ENCODE measurements at places on chromosomes 7 and 10. TPM values are rescaled to one million over a fixed set of nuclear protein-coding genes. Genes with fewer than 3 reads are reported as not detected.

GRCh38 chr10:126538439-126539135 is 131.9 kb downstream of the C10orf90 start:
- no peak for DNase-seq

- no peak for DNase-seq
These were observed 966 bp downstream of the FBH1 start for GRCh38 chr10:5891009-5891408.

DNA sequence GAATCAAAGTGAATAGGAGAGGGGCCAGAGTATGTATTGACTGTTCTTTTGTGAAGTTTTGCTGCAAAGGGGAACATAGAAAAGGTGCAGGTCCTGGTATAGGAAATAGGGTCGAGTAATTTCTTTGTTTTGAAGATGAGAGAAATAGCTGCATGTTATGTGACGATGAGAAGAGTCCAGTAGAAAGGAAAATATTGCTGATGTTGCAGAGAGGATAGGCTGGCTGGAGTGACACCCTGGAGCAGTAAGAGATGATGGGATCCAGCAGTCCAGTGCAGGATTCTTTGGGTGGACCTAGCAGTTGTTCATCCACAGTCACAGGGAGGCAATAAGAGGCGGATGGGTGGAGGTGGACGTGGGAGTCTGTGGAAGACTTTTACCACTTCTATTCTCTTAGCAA is 2.1 kb upstream of the BMS1 start:
- DNase-seq = no peak

GRCh38 chr10:108653531-108653930 is 1269.8 kb downstream of the XPNPEP1 start:
- no peak for DNase-seq

DNA sequence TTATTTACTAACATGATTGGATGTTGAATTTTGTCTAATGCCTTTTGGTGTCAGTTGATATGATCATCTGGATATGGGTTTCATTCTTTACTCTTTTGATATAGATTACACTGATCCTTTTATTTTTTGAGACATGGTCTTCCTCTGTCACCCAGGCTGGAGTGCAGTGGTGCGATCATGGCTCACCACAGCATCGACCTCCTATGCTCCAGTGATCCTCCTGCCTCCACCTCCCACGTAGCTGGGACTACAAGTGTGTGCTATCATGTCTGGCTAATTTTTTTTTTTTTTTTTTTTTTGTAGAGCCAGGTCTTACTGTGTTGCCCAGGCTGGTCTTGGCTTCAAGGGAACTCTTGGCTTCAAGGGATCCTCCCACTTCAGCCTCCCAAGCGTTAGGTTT is 27.1 kb downstream of the BMS1 start:
- DNase-seq = no peak

Gene PDE6C
- not detected for total RNA-seq

Gene CPEB3
- total RNA-seq = 11.0 TPM

- DNase-seq = no peak
These were observed 227.6 kb downstream of the ANKRD7 start for GRCh38 chr7:118452128-118452527.

GRCh38 chr7:115672024-115672423 is 358.5 kb downstream of the TFEC start:
- no peak for DNase-seq

- DNase-seq = peak; percentile 80
These were observed 11.5 kb upstream of the SP8 start for GRCh38 chr7:20798081-20798693.

- no peak for DNase-seq
These were observed 886.7 kb upstream of the SORCS1 start for GRCh38 chr10:108051218-108051617.

Gene RARRES2
- 202 TPM for total RNA-seq

Gene PLOD3
- total RNA-seq = 72.9 TPM

DNA sequence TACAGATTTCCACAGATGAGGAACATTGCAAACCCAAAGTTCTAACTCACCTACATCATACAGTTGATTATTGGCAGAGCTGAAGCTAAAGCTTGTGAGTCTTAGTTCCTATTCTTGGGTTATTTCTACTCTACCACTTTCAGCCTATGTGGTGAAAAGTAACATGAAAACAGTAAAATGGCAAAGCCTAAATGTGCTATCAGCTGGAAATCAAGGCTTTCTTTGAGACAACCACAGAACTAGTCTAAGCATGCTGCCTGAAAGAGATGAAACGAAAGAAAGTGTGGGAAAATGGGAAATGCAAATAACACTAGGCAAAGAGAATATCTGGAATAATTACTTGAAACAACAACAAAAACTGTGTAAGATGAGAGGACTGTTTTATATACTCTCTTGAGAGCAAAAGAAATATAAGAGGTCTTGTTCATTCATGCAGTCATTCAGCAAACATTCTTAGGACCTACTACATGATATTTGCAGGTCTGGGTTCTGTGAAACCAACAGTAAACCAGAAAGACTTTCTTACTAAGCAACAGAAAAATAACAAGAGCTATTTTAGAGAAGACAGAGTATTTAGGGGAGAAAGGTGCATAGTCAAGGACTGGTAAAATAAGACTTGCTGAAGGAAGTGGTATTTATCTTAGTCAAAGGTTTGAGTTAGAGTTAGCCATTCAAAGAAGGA is 437.1 kb downstream of the HTR7 start:
- DNase-seq = no peak

- DNase-seq = no peak
These were observed 435.3 kb upstream of the IGFBP3 start for GRCh38 chr7:46356371-46356770.

Gene CYP2C19
- 1.5 TPM for total RNA-seq

Gene TMEM26
- 0.75 TPM for total RNA-seq

- no peak for DNase-seq
These were observed 282.5 kb upstream of the NRP1 start for GRCh38 chr10:33616956-33617355.

Gene CYP2C8
- total RNA-seq = 1.0 TPM

Gene VSTM4
- total RNA-seq = 13.8 TPM

DNA sequence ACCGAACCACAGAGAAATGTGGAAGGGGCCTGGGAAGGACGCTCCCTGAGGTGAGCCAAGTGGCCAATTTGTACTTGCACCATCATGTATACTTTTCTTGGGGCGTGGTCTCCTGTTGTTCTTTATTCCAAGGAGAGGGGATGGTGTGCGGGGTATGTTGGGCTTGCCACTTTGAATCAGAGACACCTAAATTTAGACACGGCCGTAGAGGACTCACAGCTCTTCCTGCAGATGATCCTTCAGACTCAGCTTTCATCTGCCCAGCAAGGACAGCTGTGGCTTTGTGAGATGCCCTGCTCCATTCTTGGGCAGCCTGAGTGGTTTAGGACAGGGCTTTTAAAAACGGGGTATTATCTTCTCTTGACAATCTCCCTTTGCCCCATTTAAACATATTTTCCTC is 473.2 kb downstream of the REEP3 start:
- DNase-seq = no peak

DNA sequence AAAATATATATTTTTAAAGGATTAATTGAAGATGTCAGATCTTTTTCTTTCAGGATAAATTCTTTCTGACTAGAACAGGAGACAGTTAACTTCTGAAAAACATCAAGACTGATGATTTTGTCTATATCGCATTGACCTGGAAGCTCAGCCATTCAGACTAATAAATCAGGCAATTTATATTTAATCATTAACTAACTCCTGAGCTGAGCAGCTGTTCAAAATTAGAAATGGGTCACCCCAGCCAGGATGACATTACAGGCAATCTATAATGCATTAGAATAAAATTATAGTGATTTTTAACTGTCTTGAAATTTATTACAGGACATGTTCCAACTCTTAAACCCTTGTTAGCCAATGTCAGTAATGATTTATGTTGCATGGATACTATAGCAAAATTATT is 139.9 kb downstream of the CDCA7L start:
- no peak for DNase-seq

DNA sequence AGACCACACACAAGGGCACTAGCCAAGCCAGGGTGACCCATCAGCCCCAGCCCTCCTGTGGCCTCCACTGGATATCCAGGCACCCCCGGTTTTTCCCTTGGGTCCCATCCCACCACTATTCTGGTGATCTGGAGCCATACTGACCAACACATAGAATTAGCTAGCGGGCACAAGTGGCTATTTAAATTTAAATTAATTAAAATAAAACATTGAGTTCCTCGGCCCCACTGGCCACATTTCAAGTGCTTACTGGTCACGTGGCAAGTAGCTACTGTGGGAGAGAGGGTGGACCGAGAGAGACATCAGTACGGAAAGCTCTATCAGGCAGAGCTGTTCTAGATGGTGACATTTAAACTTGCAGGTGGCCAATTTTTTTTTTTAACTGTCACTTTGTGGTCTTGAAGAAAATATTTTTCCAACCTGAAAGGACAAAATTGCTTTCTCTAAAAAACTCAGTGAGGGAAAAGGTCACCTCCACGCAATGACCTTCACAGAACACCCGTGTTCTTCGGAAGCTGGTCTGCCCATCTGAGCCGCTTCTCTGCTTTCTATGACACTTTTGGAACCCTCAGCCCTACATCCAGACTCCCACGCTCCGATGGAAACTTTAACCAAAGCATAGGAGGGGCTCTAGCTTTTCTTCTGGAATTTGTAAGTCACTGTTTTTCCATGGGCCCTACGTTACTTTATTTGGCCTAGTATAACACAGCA is 30.0 kb downstream of the HIPK2 start:
- no peak for DNase-seq

- DNase-seq = no peak
These were observed 111.4 kb downstream of the ST7 start for GRCh38 chr7:117064688-117065087.

GRCh38 chr10:12539350-12540164 is 190.2 kb downstream of the CAMK1D start:
- no peak for DNase-seq

- no peak for DNase-seq
These were observed 19.6 kb downstream of the TTYH3 start for GRCh38 chr7:2651336-2651735.

- DNase-seq = no peak
These were observed 541.2 kb downstream of the ETV1 start for GRCh38 chr7:13448243-13448642.

Gene HTRA1
- total RNA-seq = 28.9 TPM

Gene PAOX
- 8.3 TPM for total RNA-seq

DNA sequence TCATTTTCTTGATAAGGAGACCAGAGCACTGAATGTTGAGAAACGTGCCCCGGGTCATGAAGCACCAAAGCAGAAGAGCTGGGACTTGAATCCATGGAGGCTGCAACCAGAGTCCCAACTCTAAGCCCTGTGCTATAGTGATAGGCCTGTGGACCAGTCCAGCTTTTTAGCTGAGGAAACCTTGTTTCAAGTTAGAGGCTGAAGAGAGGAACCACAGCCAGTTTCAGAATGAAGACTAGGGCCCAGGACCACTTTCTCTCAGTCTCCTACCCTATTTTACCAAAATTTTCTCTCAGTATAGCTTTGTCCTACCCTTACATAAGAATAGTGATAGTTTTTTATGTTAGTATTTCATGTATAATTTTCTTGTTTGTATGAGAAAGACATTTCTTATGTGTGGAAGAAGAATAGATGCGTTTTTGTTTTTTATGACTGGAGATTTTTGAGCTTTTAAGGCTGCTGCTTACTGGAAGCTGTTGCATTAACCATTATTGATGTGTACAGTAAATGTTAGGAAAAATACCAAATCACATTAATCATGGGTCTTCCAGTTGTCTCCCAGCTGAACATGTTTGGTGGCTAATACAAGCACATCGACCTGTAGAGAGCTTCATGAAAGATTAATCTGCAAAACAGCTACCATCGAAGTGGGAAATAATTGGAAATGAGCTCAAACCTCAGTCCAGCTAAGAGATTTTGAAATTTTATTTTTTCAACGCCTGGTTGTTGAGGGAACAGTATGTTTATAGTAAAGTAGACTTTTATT is 45.0 kb upstream of the CSTF2T start:
- DNase-seq = no peak

DNA sequence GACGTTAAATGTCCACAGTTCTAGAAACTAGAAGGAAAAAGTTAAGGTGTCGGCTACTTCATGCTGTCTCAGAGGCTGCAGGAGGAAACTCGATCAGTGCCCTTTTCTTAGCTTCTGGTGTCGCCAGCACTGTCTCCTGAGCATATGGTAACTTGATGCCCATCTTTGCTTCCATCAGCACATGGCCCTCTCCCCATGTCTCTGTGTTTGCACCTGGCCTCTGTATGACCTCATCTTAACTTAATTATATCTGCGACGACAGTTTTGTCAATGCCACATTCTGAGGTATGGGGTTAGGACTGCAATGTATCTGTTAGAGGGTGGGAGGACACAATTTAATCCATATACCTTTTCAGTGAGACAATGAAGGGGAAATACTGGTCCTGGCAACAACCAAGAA is 449.9 kb downstream of the POM121L12 start:
- no peak for DNase-seq

Gene EPO
- total RNA-seq = not detected

Gene ERVW-1
- not detected for total RNA-seq

Gene DNAJC12
- total RNA-seq = 8.8 TPM

Gene ZNF518A
- total RNA-seq = 52.2 TPM

- no peak for DNase-seq
These were observed 105.7 kb downstream of the NEURL1 start for GRCh38 chr10:103599211-103599610.

Gene CYP26C1
- not detected for total RNA-seq

DNA sequence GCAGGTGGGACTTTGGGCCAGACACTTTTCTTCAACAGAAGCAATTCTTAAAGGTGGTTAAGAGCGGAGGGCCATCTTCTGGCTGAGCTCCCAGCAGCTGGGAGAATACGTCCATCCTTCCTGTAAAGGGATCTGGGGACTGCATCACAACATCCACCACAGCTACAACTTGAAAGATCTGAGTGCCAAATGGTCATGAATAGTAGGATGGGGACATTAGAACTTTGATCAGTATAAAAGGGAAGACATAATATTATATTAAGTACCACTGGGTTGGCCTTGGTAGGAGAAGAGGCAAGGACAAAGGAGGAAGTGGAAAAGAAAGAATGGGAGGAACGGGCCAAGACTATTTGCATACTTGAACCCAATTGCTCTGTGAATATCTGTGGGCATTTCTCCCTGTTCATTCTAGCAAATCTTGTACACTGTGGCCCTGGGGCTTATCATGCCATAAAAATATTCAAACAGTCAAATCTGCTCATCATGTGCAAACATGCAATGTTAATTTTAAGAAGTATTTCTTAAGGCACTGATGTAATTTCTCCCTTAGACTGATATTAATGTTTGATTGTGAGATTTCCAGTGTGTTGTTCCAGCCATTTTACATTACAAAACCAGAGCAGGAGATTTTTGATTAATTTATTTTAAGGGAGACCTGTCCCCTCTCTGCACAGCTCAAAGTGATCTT is 65.5 kb upstream of the CREB5 start:
- DNase-seq = no peak

DNA sequence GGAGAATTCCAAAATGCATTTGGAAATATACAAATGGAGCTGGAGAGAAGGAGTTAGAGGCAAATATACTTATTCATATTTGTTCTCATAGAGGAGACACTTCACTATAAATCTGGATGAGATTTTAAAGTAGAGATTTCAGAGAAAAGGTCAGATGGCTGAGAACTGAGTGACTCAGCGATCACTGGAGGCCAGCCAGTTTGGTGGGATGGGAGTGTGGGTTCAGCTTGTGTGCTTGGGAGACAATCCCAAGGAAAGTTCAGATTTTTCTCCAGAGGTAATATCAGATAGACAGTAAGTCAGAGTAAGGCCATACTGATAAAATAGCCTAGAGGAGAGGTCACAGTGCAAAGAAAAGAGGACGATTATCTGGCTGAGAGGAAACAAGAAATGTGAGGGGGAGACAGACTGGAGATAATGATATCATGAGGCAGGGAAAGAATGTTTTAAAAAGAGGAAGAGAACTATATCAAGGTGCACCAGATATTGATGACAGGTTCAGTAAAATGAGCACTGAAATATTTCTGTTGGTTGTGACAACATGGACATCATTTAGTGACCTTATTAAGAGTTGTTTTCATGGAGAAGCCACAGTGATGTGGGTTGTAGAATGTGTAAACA is 67.0 kb downstream of the MDFIC start:
- DNase-seq = no peak

Gene PRSS37
- not detected for total RNA-seq

Data from mucosa of descending colon (tissue), 3 donors.